Neural crest cell (in vitro differentiated cells): ENCODE measurements at places on chromosomes 2 and 18.

DNA sequence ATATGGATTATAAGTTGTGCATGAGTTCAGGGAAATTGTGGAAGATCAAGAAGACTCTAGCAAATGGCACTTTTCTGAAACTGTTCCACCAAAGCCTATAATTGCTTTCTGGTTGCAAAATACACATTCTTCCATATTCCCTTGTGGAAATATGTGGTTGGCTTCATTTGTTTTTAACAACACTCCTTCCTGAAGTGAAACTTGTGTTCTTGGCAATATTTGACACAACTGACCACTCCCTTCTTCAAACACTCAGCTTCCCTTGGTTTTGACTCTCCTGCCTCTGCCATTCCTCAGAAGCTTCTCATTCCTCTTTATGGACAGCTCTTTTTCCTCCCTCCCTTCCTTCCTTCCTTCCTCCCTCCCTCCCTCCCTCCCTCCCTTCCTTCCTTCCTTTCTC lies 192.3 kb downstream of the PMAIP1 start:
- DNase-seq = no peak

DNA sequence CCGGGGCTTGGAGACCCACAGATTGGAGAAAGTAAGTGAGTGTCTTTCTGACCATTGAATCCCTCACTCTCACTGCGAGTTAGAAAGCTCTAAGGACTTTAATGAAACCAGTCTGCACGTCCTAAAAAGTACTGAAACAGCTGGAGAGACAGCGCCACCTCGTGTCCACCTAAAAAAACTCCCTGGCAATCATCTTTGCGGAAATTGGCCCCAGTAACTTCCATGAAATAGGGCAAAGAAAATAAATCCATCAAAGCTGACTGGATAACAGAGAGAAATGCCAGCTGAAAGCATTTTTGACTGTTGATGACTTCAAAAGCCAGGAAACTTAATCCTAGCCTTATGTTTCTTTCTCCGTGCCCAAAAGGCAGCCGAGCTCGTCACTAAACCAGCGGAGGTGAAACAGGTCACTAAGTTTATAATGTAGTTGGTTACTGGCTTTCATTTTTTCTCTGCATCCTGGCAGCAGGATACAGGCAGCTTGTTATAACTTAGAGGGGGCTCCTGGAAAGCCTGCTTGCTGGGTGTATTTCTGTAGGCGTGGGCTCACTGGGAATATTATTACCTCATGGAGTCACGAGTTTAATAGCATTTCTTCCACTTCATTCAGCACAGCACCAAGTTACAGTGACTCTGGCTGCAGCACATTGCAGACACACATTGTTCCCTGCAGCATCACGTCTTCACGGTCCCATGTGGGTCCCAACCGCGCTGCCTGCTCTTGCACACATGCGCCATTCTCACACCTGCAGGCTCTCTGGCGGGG lies 266.5 kb downstream of the HRH4 start:
- DNase-seq = peak; percentile 70

GRCh38 chr2:32591669-32592463 lies 36.0 kb upstream of the TTC27 start:
- DNase-seq = no peak

GRCh38 chr2:26691881-26692278 lies 642 bp upstream of the KCNK3 start:
- no peak for DNase-seq

DNA sequence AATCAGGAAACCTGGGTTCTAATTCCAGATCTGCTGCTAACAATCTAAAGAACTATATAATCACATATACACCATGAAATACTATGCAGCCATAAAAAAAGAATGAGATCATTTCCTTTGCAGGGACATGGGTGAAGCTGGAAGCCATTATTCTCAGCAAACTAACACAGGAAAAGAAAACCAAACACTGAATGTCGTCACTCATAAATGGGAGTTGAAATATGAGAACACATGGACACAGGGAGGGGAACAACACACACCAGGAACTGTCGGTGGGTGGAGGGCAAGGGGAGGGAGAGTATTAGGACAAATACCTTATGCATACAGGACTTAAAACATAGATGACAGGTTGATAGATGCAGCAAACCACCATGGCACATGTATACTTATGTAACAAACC lies 33.2 kb downstream of the CDH2 start:
- DNase-seq = no peak

DNA sequence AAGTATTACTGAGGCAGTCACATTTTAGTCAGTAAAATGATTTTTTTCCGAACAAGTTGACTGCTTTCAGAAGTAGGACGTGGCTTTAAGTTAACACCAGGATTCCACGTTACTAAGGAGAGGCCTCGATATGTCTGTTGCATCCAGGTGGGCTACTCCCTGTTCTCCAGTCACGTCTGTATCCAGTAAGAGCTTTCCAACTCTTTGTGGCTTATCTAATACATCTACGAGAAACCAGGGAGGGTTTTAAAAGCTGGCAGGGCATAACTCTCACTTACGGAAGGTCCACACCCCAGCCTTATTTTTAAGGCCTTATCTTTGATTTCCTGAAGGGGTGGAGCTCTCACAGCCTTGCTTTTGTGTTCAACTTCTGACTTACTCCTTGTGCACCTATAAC lies 99.2 kb downstream of the SLC8A1 start:
- no peak for DNase-seq

DNA sequence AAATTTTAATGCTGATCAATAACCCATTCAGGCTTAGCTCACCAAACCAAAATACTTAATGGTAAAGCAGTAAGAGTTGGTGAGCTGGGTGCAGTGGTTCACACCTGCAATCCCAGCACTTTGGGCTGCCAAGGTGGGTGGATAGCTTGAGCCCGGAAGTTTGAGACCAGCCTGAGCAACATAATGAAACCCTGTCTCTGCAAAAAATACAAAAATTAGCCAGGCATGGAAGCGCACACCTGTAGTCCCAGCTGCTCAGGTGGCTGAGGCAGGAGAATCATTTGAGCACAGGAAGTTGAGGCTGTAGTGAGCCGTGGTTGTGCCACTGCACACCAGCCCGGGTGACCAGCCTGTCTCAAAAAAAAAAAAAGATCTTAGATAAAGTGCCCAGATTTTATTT lies 35.7 kb upstream of the MPP4 start:
- DNase-seq = no peak

- no peak for DNase-seq
Observed at GRCh38 chr18:78239090-78239457, 740.5 kb upstream of the SALL3 start.

GRCh38 chr2:34003795-34004194 lies 404.7 kb upstream of the FAM98A start:
- no peak for DNase-seq

DNA sequence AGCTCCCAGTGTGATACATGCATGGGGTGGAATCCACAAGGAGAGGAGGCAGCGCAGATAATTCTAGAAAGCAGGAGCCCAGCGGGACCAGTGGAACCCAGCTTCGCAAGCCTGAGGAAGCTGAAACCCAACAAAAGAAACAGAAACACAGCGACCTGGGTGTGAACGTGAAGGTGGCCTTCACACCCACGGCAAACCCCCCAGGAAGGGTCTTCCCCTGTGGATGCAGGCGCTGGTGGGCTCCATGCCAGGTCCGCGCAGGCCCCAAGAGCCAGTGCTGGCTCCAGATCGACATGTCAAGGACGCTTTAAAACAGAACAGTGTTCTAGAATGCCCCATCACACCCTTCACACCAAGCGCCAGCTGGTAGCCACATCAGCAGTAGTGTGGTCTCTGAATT lies 22.1 kb downstream of the KIF1A start:
- no peak for DNase-seq

GRCh38 chr2:155528034-155528433 lies 804.5 kb downstream of the NR4A2 start:
- DNase-seq = no peak
